Stimulated activated CD8-positive, alpha-beta memory T cell treated with anti-CD3 and anti-CD28 coated beads, Interleukin-15, amount 100 ng/mL, for 24 hours (primary cell): ENCODE measurements at places on chromosomes 13 and 19.

- no peak for DNase-seq
Measured at GRCh38 chr13:50742968-50743367, 100.5 kb downstream of the DLEU7 start.

- DNase-seq = no peak
Measured at GRCh38 chr13:78105656-78106055, 187.0 kb upstream of the EDNRB start.

DNA sequence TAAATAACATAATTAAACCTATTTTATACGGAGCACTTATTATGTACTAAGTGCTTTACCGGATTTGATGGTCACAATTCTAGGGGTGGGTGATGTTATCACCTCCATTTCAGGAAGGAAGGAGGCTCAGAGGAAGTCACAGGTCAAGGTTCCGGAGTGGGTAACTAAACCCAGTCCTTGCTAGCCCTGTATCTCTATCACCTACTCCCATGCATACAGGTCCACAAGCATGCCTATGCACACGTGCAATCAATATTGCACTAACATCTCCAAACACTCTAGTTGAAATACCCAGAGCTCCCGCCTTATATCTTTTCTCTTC, 17.8 kb upstream of the FOSB start:
- DNase-seq = no peak

- DNase-seq = no peak
Measured at GRCh38 chr13:33125821-33126570, 109.8 kb downstream of the KL start.

- DNase-seq = peak; percentile 1
Measured at GRCh38 chr19:20423381-20424197, 142.0 kb downstream of the ZNF737 start.

- no peak for DNase-seq
Measured at GRCh38 chr19:4012092-4012974, 4.8 kb downstream of the PIAS4 start.

GRCh38 chr19:35408284-35409171, 37.7 kb downstream of the GPR42 start:
- DNase-seq = no peak

GRCh38 chr19:5680084-5680436, 256 bp downstream of the MICOS13 start:
- DNase-seq = no peak
